NCI-H1694 (cell line): ENCODE measurements at places on chromosomes 12 and 14.
A peak's percentile ranks its signal among the peaks of the same experiment; 100 is the strongest.

- DNase-seq, result no peak
Measured at GRCh38 chr14:29486132-29486531, 441.5 kb downstream of the PRKD1 start.

- no peak for DNase-seq
Measured at GRCh38 chr12:80567401-80567800, 123.4 kb downstream of the PTPRQ start.

DNA sequence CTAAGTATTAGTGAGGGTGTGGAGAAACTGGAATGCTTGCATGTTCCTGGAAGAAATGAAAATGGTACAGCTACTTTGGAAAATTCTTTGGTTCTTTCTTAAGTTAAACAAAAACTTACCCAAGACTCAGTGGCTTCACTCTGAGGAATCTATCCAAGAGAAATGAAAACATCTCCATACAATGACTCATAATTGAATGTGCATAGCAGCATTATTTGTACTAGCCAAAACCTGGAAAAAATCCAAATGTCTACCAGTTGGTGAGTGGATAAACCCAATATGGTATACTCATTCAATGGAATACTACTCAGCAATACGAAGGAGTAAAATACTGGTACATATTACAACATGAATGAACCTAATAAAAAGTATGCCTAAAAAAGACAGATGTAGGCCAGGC, 18.0 kb upstream of the CRACR2A start:
- no peak for DNase-seq

DNA sequence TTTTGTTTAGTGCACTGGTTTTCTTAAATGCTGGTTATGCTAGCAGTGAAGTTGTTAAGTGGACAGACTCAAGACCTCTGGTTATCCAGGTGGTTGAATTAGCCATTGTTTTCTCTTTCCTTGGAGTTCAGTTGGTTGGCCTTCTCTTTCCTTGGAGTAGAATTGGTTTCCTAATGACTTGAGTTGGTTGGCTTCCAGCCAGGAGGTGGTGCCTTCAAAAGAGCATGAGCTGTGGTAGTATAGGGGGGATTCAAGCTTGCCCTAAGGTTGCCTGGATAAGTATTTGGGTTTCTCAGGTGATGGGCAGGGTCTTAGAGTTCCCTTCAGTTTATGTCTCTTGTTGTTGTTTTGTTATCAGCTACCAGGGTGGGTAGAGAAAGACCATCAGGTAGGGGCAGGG, 92.5 kb downstream of the ATP23 start:
- no peak for DNase-seq

GRCh38 chr12:121537814-121538698, 42.8 kb downstream of the KDM2B start:
- DNase-seq, result no peak

DNA sequence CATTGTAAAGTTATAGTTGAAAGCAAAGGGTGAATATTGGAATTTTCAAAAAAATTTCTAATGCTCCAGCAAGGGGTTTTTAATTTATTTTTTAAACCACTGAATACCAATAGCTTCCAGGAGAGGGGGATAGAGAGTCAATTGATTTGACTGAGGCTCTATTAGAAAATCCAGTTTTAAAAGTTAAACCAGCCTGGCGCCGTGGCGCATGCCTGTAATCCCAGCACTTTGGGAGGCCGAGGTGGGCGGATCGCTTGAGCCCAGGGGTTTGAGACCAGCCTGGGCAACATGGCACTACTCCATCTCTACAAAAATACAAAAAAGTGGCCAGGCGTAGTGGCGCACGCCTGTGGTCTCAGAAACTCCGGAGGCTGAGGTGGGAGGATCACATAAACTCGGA, 150.1 kb downstream of the SLC38A4 start:
- peak; percentile 17 for DNase-seq

DNA sequence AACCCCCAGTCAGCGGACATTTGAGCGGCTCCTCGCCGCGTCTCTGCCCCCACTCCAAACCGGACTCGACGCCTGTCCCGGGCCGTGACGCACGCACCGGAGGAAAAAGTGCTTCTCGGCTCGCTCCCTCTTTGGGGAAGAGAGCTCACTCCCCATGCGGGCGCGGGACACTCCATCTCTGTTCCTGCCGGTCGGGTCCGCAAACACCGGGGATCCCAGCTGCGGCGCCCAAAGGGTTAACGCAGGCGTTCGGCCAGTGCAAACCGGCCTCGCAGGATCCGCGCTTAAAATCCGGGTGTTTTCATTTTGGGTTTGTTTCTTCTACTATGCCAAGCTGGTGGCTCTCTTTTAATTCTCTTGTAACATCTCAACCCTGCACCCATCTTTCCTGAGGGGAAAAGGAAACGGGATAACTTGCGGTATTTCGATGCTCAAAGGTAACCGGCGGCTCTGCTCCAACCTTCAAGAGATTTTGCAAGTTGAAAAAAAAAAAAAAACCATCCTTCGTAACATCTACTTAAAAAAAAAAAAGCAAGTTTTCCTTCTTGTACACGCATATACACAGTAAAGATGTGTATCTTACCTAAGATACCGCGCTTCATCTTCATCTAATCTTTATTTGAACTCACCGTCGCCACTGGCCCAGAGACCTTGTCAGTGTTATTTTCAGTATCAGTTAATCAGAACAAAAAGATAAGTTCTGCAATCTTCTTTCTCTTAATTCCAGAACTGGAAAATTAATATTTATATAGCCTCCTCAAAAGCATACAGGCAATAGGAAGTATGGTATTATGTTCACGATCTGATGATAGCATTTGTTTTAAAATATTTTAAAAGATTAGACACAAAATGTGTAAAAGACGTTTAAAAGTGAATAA, 1.6 kb upstream of the ATP2B1 start:
- DNase-seq, result peak; percentile 2

DNA sequence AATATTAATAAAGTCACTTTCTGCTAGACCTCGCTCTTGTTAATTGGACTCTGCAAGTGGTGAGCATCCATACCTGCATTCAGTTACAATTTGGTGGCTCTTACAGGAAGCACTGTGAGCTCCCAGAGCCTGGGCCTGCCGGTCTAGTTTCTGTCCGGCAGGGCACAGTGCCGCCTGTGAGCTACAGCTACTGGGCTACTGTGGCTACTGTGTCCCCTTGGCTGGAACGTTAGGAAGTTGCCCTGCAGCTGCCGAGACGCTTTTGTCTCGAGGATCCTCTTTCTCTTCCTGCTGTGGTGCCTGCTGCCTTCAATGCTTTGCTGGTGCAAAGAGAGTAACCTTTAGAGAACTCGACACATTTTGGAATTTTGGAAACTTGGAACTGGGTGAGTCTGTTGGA, 44.6 kb upstream of the PTGDR start:
- no peak for DNase-seq

DNA sequence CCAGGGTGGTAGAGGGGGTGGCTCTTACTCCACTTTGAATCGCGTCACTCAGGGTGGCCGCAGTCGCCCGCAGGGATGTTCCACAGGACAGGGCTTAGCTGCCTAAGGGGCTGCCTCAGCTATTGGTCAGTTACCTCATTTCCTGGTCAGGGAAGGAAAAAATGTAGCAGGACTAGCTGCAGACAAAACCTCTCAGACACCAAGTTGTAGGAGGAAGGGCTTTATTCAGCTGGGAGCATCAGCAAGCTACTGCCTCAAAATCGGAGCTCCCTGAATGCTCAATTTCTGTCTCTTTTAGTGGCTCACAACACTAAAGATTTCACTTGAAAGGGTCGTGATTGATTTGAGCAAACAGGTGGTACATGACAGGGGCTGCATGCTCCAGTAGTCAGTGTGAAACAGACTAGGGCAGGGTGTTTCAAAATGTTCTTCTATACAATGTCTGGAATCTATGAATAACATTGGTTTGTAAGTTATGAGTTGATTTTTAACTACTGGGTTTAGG, 6.4 kb upstream of the CLEC6A start:
- no peak for DNase-seq

GRCh38 chr14:51368721-51369163, 128.7 kb downstream of the TMX1 start:
- DNase-seq, result no peak

GRCh38 chr12:63965936-63966605, 121.6 kb downstream of the SRGAP1 start:
- no peak for DNase-seq

- DNase-seq, result no peak
Measured at GRCh38 chr14:95557291-95557690, 22.4 kb downstream of the GLRX5 start.

DNA sequence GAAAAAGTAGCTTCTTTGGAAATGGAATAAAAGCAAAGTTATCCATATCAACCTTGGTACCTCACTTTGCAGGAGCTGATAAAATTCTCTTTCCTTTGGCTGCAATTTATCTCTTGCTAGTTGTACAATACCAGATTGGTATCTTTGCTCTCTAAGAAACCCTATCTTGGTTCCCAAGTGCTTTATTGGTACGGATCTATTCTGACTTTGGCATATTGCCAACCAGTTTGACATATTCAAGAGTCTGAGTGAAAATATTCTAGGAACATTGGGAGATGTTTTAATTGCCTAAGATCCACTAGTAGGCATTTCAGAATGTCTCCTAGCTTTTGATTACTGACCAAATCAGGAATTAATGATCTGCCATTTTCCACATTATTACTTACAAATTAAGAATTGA, 167.2 kb upstream of the ATP2B1 start:
- DNase-seq, result no peak

GRCh38 chr12:107388263-107388662, 294.9 kb upstream of the CRY1 start:
- DNase-seq, result no peak

- DNase-seq, result no peak
Measured at GRCh38 chr14:74981833-74982232, 20.9 kb upstream of the EIF2B2 start.

DNA sequence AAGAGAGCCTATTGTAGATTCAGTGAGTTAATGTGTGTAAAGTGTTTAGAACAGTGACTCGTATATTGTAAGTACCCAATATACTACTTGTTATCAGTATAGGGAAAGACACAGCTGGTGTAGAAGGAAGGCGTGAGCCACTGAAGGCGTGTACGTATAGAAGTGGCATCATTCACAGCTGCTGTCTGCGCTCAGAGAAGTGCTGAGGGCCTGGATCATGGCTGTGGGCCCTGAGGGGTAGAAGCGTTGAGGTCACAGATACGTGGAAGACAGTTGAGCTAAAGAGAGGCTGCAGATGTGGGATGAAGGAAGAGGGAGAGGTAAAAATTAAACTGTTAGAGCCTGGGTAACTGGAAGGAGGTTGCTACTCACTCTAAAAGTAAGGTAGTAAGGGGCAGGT, 5.9 kb downstream of the C12orf75 start:
- DNase-seq, result no peak

DNA sequence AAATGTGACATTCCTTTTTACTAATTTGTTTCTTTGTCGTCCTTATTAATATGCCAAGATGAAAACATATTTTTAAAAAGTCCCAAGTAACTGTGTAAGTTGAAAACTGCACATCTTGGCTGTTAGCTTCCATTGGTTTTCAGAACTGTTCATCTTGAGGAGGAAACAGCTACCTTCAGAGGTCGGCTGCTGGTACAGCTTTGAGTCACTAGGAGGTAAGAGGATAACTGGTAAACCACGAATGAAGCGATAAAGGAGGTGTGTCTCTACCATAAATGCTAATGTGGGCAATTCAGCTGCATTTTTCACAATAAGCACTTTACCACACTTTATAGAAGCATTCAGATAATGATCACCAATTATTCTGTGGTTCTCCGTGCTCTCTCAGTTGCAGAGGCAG, 137.5 kb upstream of the KRAS start:
- DNase-seq, result no peak
